ENCODE measurements at places on chromosomes 4 and X.

GRCh38 chrX:50456712-50457484 lies 13.7 kb downstream of the DGKK start:
- no peak for DNase-seq

DNA sequence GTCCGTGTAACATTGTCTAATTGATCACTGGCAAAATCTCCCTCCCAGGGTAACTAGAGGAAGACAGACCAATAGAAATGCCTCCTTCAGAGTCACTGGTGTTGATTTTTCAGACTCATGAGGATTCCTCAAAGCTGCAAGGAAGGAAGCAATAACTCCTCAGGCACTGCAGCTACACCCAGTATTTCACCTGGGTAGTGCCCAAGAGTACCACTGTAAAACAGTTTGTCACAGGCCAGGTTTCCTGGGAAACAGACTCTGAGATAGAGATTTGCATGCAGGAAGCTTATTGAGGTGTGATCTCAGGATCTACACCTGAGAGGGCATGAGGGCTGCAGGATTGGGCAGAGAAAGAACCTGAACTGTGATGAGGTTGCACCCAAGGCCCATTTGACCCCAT lies 240.7 kb upstream of the ATP6AP2 start:
- DNase-seq = no peak

DNA sequence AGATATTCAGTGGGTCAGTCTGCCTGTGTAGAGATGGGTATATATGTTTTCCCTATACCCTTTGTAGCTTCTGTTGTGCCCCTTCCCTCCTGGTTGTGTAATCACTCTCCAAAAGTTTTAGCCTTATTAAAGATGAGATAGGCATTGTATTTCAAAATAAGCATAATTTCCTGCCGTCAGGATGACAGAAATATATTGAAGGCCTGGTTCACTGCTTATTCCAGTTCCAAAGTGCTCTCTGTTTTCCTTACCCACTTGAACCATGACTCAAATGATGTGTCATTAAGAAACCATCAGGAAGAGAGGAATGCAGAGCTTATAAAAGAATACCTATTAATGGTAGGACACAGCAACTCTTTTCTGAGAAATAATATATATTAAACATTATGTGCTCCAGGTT lies 178.5 kb downstream of the GABRB1 start:
- DNase-seq = no peak

DNA sequence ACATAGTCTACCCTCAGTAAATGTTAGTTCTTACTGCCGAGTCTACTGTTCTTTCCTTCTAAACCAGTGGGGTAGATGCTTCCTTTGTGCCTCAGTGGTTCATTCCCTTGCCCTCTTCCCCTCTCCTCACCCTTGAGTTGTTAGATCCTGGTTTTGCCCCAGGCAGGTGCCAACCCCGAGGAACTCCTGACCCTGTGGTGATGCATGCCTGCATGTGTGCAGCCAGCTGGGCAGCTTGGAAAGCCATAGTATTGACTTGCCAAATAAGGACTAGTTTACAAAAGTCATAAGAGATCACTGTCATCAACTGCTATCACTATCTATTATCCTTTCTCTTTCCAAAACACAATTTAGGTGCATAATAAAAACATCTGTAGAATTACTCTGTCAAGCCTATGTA lies 50.9 kb downstream of the REPS2 start:
- no peak for DNase-seq

DNA sequence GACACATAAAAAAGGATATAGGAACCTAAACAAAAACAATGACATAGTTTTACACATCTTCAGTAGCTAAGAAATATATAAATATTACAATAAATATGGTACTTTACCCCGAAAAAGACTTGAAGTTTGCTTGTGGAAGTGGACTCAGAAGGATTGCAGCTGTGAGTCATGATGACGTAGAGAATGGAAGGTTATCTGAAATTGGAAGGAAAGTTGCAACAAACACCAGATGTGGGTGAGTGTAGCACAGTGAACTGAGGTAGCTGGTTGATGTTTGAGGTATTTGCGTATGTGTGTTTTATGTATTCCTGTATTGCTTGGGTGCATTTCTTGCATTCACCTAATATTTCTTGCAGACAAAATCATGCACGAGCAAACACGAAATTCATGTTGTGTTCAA lies 113.0 kb downstream of the ARX start:
- no peak for DNase-seq

DNA sequence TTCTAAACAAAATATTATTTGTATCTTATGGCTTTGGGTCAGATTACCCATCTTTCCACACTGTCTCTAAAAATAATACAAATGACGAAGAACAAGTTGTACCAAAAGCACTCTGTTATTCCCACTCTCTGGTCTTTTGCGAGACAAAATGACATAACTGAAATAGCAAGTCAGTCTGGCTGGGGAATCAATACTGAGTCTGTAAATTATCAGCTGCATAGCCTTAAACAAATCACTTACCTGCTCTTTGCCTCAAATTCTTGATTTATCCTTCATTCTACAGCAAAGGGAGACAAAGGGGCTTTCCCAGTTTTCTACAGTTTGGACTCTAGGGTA lies 40.9 kb downstream of the SOWAHB start:
- DNase-seq = no peak

DNA sequence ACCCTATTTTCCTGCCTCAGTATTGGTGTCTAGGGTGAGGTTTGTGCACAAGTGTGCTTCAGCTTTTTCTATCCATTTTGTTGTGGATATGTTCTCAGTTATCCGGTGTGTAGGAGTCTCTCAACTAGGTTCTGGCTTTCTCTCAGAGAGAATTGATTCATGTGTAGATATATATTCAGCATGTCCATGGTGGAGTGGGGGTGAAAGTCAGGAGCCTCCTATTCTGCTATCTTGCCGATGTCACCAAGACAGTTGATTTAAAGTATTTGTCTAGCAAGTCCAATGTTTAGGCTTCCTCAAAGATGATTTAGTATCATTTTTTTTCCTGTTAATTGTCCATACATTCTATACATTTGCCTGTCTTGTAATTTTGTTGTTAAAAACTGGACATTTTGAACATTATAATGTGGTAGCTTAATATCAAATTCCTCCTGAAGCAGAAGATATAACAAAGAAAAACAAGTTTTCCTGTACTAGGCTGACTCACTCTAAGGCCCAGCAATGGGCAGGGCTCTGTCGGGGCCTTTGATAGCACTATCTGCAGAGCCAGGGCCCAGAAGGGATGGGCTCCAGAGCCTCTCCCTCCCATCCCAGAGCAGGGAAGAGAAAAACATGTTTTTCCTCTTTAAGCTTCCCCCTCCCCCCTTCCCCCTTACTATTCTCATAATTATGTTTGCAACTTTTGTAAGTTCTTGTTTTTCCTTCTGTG lies 37.6 kb downstream of the GLUD2 start:
- DNase-seq = no peak

GRCh38 chrX:48522291-48522690 lies 683 bp downstream of the EBP start:
- no peak for DNase-seq

DNA sequence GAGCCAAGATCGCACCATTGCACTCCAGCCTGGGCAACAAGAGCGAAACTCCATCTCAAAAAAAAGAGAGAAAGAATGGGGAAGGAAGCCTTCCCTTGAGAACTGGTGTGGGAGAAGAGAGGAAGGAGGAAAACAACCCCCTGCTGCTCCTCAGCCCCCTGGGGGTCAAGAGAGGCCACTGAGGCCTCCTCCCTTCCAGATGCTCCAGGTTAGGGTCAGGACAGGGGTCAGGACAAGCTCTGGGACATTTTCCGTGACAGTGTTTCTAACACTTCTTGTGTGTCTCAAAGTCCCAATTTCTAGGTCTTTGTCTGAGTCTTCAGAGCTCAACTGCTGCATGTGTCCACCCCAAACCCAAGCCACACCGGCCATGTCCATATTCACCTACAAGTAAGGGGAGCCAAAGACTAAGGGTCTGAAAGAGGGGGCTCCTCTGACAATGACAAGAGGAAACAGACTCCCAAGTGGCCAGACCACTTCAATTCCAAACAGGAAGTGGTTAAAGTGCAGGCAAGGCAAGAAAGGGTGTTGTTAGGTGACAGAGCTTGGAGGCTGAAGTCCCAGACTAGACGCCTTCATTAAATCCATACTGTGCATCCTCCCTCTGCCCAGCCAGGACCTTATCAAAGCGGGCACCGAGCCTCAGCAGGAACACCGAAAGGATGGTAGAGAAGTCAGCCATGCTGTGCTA lies 8.3 kb downstream of the L1CAM start:
- DNase-seq = no peak

DNA sequence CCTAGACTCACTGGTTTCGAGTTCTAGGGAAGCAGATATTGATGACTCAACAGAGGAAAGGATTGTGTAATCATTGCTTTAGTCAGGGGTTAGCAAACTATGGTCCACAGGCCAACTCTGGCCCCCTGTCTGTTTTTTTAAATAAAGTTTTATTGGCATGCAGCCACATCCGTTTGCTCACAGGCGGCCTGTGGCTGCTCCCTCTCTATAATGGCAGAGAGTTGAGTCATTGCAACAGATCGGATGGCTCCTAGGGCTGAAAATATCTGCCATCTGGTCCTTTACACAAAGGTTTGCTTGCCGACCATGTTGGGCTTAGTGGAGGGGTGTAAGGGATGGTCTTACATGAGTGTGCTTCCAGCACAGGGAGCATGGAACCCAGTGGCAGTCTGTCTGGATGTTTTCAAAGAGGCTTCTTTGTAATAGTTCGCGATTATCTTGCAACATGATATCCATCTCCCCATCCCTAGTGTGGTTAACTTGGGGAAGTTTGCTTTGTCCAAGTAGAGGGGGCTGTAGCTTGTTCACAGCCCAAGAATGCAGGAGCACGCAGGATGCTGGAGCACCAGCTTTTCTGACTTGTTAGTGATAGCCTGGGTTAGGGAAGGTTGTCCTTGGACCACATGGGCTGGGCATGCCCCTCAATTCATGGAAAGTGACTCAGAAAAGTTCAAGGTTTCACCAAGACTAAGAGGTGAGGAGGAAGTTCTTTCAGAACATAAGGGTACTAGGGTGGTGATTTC lies 59.3 kb upstream of the CLDN34 start:
- no peak for DNase-seq

DNA sequence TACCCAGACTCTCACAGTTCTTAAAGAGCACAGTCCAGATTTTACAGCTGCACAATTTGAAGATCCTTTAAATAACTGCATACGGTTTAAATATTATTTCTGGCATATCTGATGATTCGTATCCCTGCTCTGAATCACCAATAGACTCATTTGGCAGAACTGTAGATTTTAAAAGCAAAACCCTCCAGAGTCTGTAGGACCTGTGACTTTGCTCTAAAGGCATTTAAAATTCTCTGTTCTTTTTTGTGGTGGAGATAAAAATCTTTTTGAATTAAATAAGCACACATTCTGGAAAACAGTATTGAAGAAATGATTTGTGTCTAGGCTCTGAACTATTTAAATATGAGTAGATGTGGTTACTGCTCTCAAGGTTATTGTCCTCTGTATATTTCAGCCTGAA lies 246.2 kb upstream of the PITX2 start:
- no peak for DNase-seq

GRCh38 chrX:805103-805670 lies 174.6 kb downstream of the SHOX start:
- no peak for DNase-seq

GRCh38 chr4:135744928-135745327 lies 1543.3 kb upstream of the PABPC4L start:
- DNase-seq = no peak

DNA sequence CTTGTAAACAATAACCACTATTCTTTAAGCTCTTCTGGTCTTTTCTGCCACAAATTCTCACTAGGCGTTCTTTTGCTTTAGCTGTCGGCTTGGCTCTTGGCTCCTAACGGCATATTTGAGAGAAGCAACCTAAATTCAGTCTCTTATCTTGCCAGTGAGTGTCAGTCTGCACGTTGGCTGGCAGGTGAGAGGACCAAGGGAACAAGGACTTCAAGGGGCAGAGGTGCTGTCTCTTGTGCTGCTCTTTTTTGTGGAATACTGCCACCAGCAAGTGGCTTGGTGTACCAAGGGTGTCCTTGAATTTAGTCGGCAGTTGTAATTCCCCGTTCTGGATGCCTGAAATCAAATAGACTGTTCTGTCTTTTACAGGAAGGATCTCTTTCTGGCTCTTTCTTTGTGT lies 77.8 kb upstream of the SLC4A4 start:
- no peak for DNase-seq

DNA sequence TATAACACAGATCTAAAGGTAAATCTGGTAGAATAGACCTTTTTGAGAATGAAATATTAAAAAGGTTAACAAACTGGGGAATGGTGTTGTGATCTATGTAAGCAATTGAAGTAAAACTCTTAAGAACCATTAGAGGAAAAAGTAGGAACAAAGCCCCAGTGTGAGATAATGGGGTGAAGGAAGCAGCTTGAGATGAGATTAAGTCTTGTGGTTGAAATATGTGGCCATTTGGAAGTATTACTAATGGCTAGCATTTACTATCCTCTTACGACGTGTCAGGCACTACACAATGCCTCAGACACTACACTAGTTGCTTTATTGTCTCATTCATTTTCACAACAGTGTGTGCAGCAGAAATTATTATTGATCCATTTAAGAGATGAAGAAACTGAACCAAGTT lies 25.9 kb upstream of the NDNF start:
- no peak for DNase-seq

DNA sequence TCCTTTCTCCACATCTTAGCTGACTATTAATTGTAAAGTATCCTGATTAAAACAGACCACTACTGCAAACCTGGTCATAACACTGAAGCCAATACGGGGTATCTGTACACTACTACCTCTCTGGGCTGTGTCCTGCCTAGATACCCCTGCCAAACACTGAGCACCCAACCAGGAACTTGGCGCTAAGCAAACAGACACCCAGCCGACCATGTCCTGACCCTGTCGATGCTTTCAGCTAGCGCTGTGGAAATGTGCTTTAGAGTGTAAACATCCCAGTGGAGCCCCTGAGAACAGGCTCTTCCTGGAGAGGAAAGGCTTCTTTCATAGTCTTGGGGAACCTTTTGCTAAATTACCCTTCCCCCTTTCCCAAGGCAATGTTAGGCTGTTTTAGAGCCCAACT lies 52.9 kb downstream of the CCNG2 start:
- DNase-seq = no peak

DNA sequence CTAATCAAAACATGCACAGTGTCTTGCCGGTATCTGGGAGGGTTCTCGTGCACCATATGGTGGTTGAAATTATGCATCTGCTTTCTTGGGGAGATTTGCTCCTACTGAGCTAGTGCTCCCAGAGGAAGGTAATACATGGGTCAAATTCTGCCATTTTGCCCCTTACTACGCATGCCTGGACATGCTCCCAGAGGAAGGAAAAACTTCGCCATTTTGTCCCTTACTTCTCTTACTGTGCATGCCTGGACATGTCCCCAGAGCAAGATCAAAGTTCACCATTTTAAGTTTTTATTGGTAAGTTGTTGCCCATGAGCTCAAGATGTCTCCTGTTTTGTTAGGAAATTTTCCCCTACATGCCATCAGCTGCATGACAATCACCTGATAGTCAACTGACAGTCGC lies 252.1 kb upstream of the KLHL4 start:
- no peak for DNase-seq

GRCh38 chr4:88531549-88531948 lies 8.0 kb upstream of the PYURF start:
- no peak for DNase-seq

- DNase-seq = no peak
These were observed 198.3 kb upstream of the GYPA start for GRCh38 chr4:144338834-144339233.

GRCh38 chr4:924107-925096 lies 7.7 kb downstream of the GAK start:
- no peak for DNase-seq

All from Ammon's horn (tissue), 1 donor.